Fibroblast of villous mesenchyme (primary cell): ENCODE measurements at places on chromosomes 2 and 18. TPM values are rescaled to one million over a fixed set of nuclear protein-coding genes. Genes with fewer than 3 reads are reported as not detected.

ASB18 gene
- total RNA-seq = not detected in 2 replicates

DQX1 gene
- not detected in 2 replicates for total RNA-seq

- DNase-seq = no peak
These were observed 718.7 kb upstream of the SLC8A1 start for GRCh38 chr2:41170589-41170988.

DNA sequence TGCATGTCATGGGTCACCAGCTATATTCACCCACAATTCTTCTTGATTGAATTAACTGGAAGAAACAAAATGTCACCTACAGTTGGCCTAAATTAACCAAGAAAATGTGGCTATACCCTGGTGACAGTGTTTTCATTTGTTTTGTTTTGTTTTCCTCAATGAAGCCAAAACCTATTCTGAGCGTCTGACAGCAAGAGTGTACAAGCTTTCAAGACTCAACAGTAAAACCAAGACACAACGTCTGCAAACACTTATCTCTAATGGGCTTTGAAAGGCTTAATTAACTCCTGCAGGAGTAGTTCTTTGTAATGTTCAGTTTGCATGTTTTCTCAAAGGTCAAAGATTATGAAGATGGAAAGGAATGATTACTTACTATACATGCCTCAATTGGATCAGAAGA is 827.6 kb upstream of the KLHL29 start:
- DNase-seq = no peak

PLGLB2 gene
- 1.6 and 2.6 TPM in 2 replicates for total RNA-seq

LIMS4 gene
- 27.2 and 37.7 TPM in 2 replicates for total RNA-seq

GRCh38 chr2:47272905-47273758 is 118.0 kb upstream of the STPG4 start:
- DNase-seq = no peak

DNA sequence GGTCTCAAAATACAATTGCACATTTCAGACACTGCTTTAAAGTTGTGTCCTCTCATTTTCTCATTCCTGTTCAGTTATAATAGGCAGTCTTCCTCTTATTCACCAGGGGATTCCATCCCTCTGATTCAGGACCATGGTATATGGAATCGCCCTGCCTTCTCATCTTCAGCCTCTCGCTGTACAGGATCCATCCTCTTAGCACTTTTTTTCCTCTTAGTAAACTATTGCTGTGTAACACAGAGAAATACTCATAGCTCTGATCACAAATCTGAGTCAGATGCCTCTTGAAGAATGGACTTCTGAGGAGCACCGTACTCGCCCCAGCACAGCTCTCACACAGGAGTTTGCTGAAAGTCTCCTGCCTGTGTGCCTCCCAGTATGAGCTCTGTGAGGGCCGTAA is 11.3 kb downstream of the RMP24 start:
- no peak for DNase-seq

- no peak for DNase-seq
These were observed 11.1 kb downstream of the SUPT7L start for GRCh38 chr2:27652341-27652740.

CXCR2 gene
- not detected in 2 replicates for total RNA-seq

DNA sequence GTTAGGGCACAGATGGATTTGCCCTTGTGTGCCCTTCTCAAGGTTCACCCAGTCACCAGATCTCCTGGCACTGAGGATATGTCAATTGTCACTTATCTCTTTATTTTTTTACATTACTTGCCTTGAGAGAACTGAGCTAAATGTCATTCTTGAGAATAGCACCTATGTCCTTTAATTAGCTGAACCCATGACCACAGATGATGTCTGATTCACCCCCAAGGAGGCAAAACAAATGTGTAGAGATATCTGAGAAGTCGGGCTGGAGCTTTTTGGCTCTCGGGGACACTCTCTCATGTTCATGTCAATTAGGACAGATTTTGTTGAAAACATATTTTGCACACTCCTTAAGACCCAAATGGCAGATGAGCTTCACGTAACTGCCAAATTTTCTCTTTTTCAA is 171.4 kb upstream of the LRRTM1 start:
- DNase-seq = no peak

GRCh38 chr2:226790431-226790830 is 9.2 kb downstream of the IRS1 start:
- no peak for DNase-seq

DNA sequence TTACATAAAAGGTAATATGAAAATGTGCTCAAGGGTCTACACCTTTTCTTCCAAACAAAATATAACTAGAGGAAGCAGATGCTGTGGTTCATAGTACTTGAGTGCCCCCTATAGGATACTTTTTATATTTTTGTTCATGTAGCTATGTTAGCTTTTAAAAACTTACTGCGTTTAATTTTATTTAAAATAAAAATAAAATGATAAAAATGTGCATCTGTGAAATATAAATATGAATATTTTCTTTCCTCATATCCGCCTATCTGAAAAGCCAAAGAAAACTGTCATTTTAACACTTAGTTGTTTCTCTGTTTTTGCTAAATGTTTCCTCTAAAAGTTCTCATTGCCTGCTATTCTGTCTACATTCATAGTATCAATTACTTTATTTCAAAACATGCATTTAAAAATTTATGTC is 9.6 kb upstream of the LRP1B start:
- peak; percentile 32 for DNase-seq

DNA sequence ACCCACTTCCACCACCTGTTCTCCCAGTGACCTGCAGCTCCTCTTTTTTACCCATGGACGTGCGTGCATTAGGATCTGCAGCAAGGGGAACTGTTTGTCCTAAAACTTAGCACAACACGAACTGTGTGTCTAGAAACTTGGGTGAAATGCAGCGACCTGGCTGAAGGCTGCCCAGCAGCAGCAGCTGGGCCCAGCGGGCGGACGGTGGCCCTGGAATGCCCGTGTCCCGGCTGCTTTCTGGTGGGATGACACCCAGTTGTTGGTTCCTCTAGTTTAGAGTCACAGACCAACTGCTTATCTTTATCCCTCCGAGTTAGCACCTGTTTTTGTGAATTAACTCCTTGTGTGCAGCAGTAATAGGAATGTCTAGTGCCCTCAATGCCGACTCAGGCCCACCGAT is 61.9 kb upstream of the PXDN start:
- DNase-seq = no peak

DNA sequence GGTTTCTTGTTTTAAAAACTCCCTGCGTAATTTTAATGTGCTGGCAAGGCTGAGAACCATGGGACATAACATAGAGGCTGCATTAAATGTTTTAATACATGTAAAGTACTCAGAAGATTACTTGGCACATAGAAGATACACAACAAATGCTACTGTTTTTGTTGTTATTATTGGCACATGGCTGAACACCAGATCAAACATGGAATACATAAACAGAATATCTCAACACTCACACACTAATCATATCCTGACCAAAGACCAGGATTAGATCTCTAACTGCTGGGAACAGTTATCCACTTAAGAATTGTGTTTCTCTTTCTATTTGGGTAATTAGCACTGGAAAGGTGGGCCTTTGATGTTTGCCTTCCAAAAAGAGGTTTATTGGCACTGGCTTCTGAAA is 69.3 kb downstream of the KCNE4 start:
- no peak for DNase-seq

GRCh38 chr18:79965119-79965902 is 868 bp downstream of the HSBP1L1 start:
- DNase-seq = peak; percentile 97

GRCh38 chr2:180604077-180604476 is 376.3 kb upstream of the UBE2E3 start:
- DNase-seq = peak; percentile 28

- DNase-seq = no peak
These were observed 28.5 kb downstream of the TMEM18 start for GRCh38 chr2:648476-649424.

VWA3B gene
- total RNA-seq = not detected in 2 replicates

DNA sequence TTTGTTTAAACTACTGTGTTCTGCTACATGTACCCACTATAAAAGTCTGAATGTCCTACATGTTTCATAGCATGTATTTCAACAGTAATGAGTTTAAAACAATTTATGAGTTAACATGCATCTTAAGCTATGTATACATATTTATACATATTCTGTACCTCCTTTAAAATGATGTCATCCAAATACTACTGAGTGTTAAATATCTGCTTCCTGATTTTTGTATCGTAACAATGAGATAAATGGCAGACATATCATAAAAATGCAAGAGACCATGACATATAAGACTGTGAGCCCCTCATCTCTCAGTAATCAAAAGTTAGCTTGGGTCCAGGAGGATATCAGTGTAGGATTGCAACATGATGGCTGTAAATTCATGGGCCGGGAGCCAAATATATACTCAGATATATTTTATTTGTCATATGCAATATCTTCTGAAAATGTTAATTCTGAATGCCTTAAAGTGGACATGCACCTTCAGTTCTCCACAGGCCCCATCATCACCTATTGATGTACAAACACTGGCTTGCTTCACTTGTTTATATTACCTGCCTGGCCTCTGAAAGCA is 3.6 kb downstream of the COL5A2 start:
- no peak for DNase-seq
